Lung microvascular endothelial cell (primary cell): ENCODE measurements at places on chromosomes 7 and 10. TPM values are rescaled to one million over a fixed set of nuclear protein-coding genes. Genes with fewer than 3 reads are reported as not detected.

The PHF14 gene
- 19.8 and 25.6 TPM in 2 replicates for total RNA-seq

DNA sequence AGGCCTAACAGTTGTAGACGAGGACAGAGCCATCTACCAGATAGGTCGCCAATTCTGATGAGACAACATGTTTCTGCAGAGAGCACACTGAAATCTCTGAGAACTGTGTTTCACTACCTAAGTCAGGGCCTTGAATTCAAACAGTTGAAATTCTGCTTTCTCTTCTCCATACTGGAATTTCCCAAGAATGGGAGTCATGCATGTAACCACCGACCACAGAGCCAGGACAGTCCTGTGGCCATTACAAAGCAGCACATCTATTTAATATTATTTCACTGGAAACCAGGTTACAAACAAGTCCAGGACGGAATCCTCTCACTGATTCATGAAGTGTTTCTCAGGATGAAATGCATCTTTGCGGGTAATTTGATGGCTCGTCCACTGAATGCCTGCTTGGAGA lies 62.0 kb upstream of the ST8SIA6 start:
- no peak for DNase-seq

The DNAJC1 gene
- 23.5 and 33.7 TPM in 2 replicates for total RNA-seq

- no peak for DNase-seq
Measured at GRCh38 chr7:70574314-70574834, 557.6 kb upstream of the GALNT17 start.

The CLEC5A gene
- not detected in 2 replicates for total RNA-seq

DNA sequence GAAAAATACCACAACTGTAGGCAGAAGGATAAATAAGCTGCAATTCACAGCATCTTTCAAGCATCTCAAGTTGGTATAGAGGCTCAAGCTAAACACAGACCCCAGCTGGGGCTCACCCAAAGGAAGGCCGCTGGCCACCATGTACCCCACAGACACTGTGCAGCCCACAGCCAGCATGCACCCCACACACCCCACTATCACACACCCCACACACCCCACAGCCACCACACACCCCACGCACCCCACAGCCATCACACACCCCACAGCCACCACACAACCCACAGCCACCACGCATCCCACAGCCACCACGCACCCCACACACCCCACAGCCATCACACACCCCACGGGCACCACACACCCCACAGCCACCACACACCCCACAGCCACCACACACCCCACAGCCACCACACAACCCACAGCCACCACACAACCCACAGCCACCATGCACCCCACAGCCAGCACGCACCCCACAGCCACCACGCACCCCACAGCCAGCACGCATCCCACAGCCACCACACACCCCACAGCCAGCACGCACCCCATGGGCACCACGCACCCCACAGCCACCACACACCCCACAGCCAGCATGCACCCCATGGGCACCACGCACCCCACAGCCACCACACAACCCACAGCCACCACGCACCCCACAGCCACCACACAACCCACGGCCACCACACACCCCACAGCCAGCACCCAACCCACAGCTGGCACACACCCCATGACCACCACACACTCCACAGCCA lies 214.7 kb downstream of the DNAJB6 start:
- DNase-seq: no peak

- no peak for DNase-seq
Measured at GRCh38 chr10:131547129-131547799, 235.7 kb upstream of the TCERG1L start.

The NME8 gene
- not detected in 2 replicates for total RNA-seq

DNA sequence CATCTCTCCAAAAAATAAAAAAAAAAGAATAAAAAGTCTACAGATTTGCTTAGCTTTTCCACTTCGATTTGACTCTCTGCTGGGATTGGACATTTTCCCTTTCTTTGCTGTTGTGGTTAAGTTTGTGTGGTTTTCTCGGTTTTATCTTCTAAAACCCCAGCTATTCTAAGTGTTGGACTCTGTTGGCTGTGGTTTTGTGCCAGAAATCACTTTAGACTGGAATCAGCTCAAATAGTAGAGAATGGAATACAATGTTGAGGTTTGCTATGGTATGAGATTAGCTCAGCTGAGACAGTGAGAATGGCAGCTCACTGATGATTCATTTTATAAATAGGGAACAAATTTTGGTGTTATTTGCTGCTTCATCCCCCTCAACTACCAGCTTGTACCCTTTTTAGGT lies 116.0 kb downstream of the BUB3 start:
- no peak for DNase-seq

DNA sequence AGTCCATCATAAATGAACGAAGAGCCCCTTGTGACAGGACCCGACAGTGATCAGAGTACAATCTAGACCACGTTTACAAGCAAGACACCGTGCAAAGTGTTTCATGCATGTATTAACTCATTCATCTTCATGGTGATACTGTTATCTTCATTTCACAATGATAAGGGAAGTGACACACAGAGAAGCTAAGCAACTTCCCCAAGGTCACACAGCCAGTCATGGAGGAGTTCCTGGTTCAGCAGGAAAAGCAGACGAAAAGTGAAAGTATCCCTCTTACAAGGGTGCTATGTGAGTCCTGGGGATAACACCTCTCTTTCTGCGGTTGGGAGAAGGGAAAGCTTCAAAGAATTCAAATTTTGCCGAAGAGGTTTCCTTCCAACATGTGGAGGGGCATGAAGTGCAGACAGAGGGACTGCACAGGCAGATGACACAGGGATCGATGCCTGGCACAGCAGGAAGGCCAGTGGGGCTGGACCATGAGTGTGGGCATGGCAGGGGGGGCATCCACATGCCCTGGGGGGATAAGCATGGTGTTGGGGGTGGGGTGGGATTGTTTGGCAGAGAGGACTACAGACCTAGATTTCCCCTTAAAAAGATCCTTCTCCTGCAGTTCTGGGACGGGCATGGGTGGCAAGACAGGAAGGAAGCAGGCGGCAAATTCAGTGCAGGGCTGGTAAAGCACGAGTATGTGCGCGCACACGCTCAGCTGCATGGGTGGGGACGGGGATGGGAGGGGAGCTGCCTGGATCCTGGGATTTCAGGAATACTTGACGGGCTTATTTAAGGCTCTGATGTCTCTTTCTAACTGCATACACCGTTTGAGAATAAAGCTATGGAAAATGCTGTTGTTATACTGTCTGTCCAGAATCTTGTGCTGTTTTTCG lies 33.5 kb upstream of the DDC start:
- no peak for DNase-seq

- DNase-seq: no peak
Measured at GRCh38 chr7:231030-231857, 38.9 kb downstream of the FAM20C start.

DNA sequence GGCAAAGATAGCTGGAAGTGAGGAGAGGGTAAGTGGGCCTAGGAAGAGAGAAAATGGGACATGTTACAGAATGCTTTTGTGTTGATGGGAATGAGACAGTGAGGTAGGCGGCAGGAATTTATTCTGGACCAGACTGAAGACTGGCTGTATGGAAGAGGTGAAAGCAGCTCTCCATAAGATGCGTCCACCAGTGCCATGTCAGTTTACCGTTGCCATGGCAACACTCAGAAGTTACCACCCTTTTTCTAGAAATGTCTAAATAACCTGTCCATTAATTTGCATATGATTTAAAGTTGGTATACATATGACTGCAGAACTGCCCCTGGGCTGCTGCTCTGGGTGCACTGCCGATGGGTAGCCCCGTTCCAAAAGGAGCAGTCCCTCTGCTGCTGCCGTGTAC lies 46.7 kb downstream of the RAB18 start:
- DNase-seq: no peak

- DNase-seq: no peak
Measured at GRCh38 chr10:86963341-86963919, 4.9 kb upstream of the ADIRF start.

The ANK3 gene
- under 0.01 and 0.87 TPM in 2 replicates for total RNA-seq

The CCDC172 gene
- total RNA-seq: not detected in 2 replicates

DNA sequence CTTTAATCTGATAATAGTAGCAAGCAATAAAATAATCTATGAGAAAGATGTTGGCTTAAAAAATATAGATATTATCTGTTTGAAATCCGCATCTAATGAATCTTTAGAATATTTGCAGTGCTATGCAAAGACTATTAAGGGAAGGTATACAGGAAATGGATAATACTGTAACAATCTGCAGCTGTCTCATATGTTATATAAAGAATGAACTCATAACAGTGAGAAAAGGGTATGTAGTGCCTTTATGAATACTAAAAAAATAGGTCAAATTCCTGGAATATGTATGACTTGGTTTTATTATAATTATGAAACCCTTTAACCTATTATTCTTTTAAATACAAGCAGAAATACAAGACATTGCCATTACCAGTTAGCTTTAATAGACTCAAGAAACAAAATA lies 105.1 kb upstream of the GPR22 start:
- no peak for DNase-seq

GRCh38 chr10:26727005-26727404 lies 29.5 kb downstream of the PDSS1 start:
- no peak for DNase-seq

DNA sequence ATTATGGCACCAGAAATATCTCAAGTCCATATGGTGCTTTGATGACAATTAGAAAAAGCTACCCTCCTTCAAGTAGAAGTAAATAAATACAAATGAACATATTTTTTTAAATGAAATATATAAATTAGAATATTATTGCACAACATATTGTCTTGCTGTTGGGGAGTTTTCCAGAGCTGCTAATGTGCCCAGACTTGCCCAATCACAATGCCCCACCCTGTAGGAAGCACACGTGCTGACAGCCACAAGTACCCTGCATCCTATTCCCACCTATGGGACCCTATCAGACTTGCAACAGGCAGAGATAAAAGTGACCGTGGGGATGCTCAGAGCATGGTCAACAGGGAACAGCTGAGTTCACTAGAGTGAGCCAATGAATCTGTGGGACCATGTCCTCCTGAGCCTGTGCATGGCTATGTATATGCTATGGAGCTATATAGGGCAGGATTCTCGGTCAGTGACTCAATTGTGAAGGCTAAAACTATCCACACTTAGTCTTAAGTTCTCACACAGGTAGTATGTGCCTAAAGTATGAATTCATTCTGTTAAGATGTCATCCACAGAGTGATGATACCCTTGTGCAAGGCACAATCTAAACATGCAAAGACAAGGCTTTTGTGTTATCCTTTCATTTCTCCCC lies 336.0 kb downstream of the HGF start:
- DNase-seq: no peak

- no peak for DNase-seq
Measured at GRCh38 chr10:56116684-56117083, 244.4 kb downstream of the ZWINT start.

DNA sequence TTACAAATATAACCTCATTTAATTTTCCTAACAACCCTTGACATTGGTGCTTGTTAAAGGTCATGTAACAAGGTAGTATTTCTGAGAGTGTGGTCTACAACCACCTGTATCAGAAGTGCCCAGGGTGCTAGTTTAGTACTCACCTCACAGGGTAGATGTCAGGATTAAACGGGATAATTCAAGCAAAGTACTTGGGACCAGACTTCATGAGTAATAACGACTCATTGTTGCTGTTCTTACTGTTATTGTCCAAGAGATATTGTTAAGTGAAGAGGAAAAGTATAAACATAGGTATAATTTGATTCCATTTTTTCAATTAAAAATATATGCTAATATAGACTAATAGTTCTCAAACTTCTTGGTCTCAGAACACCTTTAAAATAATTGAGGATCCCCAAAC lies 179.3 kb downstream of the WNT2 start:
- peak; percentile 67 for DNase-seq

The STRIP2 gene
- total RNA-seq: 1.8 and 2.6 TPM in 2 replicates

DNA sequence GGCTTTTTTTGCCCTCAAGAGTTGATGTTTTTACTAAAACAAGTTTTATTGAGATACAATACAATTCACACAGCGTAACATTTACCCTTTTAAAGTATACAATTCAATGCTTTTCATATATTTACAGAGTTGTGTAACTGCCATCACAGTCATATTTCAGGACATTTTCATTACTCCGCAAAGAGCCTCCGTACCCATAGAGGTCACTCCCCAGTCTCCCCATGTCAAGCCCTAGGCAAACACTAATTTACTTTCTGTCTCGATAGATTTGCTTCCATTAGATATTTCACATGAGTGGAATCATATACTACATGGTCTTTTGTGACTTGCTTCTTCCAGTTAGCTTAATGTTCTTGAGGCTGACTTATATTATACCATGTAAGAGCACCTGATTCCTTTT lies 183.8 kb downstream of the PRKCQ start:
- DNase-seq: no peak

DNA sequence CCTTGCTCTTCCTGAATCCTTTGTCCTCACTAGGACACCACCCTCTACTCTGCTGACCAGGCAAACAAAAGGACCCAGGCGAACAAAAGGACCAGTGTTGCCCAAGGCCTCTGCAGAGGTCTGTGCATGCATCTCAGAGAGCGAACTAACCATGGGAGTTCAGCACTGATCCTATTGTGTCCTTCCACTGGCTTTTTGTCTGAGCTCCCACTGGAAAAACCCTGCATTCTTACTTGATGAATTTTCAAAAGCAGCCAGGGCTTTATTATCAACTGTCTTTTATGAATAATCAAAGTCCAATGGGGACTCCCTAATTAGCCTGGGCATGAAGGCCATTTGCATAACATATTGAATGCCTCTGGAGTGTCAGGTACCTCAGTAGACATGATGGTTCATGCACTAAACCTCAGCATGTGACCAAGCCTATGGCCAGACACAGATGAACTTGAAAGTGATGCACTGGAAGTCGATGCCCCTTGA lies 140.6 kb downstream of the KCNMA1 start:
- DNase-seq: no peak
